ENCODE measurements at places on chromosomes 7 and 10.

GRCh38 chr10:92573798-92574547 lies at the start of gene IDE:
TSS of gene IDE (minus strand) at chr10:92574093. CDS start at chr10:92574019, 74 bp downstream.
- peak; percentile 67 for DNase-seq

DNA sequence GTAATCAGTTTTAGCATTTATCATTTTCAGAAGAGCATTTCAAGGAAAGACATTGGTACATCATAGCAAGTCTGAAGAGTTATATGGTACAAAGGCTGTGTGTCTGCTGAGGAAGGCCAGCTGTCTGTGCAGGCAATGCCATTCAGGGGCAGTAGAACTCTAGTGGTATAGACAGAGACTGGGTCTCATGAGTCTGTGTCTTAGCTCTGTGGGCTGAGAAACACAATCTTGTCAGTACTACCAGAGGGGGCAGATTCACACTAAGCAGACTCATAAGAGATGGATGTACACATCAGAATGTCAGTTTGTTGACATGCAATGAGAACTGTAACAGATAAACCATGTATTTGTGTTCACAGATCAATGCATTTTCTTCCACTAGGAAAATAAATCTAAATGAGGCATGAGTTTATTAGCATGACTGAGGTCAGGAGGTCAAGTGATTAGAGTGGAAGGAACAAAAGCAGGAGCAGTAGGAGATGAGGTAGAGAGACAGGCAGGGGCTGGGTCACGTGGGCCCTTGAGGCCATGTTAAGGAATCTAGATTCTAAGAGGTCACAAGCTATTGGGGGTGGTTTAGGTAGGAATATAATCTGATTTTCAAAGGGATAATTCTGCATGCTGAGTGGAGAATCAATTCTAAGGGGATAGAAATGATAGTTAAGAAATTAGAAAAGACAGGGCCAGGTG lies 7.5 kb upstream of the GGCT start:
- DNase-seq = no peak

GRCh38 chr7:101905203-101905865 lies 87.9 kb downstream of the CUX1 start:
- no peak for DNase-seq

GRCh38 chr7:128918016-128918665 lies 7.6 kb upstream of the KCP start:
- no peak for DNase-seq

DNA sequence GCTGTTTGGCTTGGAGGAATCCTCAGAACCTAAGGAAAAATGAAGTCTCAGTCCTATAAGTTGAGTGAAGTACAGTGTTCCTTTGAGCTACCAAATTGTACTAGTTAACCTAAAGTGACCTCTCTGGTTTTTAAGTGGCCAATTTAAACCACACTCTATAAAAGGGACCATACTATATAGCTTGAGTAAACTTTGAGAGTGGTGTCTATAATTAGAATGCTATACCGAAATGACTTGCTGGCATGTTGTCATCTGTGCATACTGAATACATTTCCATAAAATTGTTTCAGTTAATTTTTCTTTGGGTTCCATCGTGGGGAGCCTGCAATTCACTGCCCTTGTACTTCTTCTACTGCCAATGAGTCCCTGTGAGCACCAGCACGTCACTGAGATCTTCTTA lies 151.1 kb downstream of the DKK1 start:
- no peak for DNase-seq

DNA sequence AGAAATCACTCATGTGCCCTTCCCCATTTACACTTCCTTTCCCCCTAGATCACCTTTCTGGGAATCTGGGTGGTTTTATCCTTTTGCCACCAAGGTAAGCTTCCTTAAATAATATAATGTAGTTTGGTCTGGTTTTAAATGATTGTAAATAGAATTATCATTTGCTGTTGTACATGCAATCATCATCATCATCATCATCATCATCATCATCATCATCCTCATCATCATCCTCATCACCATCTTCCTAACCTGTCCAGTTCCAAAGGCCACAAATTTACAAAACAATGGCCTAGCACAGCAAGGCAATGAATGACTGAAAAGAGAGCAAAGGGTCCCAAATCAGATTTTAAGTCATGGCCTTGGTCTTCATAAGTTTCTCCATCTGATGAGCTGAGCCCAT lies 329.7 kb downstream of the PLXNA4 start:
- no peak for DNase-seq

Data from fibroblast of the conjunctiva (primary cell).